HT-29 (cell line): ENCODE measurements at places on chromosomes 5 and 9. TPM values are rescaled to one million over a fixed set of nuclear protein-coding genes. Genes with fewer than 3 reads are reported as not detected.

DNA sequence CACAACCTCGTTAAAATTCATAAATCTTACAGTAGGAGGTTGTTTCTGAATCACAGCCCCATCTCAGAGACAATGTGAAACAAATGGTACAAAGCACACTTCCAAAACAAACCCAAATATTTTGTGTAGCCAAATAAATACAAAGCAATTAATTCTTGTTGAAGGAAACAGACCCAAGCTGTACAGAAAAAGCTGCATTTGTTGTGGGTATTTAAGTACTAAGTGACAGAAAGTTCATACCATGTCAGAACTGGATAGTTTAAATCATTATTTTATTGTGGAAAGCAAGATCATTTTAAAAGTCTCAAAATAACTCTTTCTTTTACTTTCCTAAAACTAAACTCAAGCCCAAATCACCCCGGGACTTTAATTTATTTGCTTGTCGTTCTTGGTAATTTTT lies 570.7 kb downstream of the ELAVL2 start:
- DNase-seq, result no peak

DNA sequence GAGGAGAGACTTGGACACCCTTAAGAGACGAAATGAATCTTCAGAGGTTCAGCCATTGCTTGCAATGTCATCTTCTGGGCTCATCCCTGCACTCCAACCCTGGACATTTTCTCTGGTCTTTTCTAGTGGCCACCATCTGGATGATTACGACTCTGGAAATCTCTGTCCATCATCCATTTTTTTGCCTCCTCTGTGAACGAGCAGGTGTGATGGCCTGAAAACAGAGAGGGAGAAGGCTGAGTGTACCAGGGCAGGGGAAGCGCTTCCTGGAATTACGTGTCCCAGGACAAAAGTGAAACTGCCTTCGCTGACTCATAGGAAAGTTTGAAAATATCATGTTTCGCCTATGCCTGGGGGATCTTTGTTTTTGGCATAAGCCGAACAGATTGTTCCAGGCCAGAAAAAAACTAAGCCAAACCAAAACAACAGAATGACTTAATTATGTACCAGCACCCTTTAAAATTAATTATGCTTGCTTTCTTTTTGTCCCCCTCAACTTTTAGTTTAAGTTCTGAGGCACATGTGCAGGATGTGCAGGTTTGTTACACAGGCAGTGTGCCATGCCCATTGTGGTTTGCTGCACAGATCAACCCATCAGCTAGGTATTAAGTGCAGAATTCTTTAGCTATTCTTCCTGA lies 31.9 kb downstream of the ANKRD33B start:
- DNase-seq, result peak; percentile 32

- no peak for DNase-seq
These were observed 52.4 kb downstream of the MEF2C start for GRCh38 chr5:88830567-88830966.

DNA sequence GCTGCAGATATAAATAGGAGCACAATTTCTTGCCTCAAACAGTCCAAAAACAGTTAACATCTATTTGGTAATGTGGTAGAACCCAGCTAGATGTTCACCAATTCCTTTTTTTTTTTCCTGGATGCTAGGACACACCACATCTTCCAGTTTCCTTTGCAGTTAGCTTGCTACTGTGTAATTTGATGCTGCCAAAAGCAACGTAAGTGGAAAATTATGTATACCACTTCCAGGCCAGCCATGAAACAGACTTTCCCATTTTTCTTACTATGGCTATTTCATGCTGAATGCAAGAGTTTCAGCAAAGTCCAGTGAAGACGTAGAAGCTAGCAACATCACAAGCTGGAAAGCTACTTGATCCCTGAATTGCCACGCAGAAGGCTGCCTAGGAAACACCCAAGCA lies 667.2 kb downstream of the TLE1 start:
- DNase-seq, result no peak

GRCh38 chr9:90188656-90189055 lies 454.0 kb downstream of the DIRAS2 start:
- no peak for DNase-seq

DNA sequence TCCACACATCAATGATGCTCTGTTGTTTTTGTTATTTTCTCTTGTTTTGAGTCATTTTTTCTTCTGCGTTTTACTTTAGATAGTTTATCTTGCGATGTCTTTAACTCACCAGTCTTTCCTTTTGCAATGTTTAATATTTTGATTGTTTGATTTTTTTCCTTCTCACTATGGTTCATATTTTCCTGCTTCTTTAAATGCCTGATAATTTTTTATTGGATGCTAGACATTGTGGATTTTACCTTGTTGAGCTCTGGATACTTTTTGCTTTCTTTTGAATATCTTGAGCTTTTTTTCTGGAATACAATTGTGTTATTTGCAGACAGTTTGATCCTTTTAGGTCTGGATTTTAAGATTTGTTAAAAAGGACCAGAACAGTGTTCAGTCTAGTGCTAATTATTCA lies 55.2 kb upstream of the GAS1 start:
- no peak for DNase-seq

DNA sequence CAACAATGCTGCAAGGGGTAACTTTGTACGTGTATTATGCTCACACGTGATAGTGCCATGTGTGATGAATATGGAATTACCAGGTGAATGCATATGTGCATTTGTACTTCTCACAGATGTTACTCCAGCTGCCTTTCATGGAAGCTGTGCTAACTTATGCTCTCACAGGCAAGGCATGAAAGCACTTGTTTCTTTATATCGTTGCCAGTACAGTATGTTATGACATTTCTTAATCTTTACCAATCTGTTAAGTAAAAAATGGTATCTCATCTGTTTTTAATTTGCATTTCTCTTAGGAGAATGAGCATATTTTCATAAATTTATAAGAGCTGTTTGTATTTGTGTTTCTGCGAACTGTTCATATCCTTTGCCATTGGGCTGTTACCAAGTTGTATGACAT lies 311.8 kb upstream of the DMRT1 start:
- no peak for DNase-seq

- no peak for DNase-seq
These were observed 47.1 kb upstream of the FYB1 start for GRCh38 chr5:39266442-39266841.

GRCh38 chr9:115425601-115426000 lies 307.6 kb upstream of the TNC start:
- DNase-seq, result no peak

DNA sequence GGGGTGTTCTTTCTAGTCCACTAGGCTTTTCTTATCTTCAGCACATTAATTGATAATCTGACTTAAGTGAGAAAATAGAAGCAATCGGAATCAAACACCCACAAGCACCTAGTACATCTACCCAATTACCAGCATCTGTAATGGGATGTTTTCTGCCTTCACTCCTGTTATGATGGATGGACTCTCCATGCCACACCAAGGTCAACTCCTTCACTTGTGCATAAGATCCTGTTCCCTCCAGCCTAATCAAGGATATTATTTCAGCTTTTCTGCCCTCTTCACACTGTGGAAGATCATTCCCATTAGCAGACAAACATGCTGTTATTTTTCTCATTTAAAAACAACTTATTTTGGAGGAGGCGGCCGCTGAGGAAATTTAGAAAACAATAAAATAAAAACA lies 162.0 kb upstream of the EDIL3 start:
- DNase-seq, result no peak

DNA sequence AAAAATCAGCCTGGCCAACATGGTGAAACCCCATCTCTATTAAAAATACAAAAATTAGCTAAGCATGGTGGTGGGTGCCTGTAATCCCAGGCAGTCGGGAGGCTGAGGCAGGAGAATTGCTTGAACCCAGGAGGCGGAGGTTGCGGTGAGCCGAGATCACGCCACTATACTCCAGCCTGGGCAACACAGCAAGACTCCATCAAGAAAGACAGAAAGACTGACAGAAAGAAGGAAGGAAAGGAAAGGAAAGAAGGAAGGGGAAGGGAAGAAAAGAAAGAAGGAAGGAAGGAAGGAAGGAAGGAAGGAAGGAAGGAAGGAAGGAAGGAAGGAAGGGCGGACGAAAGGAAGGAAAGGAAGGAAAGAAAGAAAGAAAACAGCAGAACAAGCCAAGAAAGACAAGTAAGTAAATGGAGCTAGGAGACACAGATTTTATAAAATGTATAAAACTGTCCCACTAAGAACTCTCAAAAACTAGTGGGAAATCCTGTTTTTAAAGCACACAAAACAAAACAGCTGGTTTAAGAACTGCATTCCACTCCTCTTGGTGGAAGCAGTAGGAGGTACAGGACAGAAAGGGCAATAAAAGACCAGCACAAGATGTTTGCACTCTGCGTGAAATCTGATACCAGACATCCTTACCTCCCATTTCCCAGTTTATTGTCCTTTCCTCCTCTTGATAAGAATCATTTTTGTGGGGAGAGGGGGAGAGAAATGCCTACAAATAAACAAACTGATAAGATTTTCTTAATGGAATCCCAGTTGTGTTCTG lies 46.7 kb downstream of the MYO10 start:
- peak; percentile 69 for DNase-seq

GRCh38 chr5:74360535-74361210 lies 279.9 kb downstream of the ENC1 start:
- DNase-seq, result no peak

GRCh38 chr5:87541676-87542075 lies 128.9 kb upstream of the CCNH start:
- no peak for DNase-seq

DNA sequence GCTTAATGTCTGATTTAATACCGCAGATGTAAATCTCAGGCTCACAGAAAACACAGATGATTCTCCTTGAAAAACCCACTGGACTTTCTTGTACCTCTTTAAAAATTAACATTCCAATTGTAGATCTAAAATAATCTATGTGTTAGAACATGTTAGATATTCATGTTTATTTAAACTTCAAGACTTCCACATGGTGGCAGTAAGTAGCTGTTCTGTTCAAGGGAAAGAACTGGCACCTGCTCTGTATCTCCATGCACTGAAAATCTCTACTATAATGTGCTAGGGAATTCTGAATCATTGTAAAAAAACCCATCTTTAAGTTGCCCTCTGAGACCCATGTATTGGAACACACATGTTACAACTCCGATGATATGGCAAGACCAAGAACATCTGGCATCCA lies 366.9 kb downstream of the DMRTA1 start:
- DNase-seq, result peak; percentile 36

DNA sequence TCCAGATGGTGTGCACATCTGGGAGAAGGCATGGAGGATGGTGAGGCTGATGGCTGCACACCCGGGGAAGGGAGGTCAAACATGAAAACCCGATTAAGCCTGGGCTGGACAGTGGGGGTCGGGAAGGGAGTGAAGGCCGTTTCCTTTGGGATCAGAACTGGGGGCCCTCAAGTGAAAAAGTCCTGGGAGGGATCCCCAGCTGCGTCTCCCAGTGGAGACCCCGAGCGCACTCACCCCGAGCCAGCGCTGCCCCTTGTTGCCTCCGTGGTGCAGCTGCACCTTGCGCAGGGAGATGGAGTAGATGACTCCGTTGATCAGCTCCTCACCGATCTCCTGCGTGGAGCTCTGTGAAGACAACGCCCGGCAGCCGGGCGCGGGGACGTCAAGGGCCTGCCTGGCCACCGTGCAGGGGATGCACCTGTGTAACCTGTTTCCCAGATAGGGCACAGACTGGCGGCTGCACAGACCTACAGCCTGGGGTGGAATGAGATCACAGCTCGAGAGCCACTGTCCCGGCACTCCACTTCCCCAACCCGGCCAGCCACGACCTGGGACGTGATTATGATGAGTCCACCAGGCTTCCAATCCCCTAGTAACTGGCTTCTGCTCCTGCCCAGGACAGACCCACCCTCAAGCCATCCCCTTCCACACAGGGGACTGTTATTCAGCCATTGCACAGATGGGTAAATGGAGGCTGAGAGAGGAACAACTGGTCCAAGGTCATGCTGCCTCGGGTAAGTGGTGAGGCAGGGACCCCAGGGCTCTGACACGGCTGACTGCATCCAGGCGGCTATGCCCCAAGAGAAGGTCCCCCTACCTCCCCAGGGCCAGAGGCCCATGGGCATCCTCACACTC lies 9.0 kb downstream of the RALGDS start:
- no peak for DNase-seq

GRCh38 chr5:73471654-73472053 lies 23.1 kb upstream of the FOXD1 start:
- DNase-seq, result no peak

- DNase-seq, result no peak
These were observed 300.1 kb downstream of the TMEM167A start for GRCh38 chr5:82777106-82777505.

DNA sequence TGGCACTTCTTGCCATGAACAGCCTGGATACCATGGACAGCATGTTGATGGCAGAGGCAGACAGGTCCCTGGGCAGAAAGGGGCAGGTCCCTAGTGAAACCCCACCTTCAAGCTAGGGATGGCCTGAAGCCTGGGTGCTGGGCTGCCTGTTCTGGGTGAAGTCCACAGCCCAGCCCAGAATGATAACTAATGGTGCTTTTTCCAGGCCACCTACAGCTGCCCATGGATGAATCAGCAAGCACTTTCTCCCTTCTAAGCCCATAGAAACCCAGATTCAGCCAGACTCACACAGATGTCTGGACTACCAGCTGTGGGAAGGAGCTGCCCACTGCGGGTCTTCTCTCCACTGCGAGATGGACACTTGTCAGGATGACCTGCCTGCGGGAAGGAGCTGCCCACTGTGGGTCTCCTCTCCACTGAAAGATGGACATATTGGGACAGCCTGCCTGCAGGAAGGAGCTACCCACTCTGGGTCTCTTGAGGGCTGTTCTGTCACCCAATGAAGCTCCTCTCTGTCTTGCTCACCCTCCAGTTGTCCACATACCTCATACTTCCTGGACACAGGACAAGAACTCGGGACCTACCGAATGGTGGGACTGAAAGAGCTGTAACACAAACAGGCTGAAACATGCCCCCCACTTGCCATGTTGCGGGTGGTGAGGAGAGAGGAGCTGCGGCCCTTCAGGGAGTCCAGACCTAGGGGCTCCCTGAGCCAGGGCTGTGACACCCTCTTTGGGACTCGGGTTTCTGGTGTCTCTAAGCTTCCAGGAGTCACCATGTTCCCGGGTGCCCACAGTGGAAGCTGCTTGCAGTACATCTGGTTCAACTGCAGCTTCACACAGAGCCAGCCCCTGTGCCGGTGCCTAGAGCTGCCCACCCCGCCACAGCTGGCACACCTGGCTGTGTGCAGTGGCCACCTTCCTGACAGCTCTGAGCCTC lies 60.7 kb upstream of the SYNPO start:
- DNase-seq, result no peak

DNA sequence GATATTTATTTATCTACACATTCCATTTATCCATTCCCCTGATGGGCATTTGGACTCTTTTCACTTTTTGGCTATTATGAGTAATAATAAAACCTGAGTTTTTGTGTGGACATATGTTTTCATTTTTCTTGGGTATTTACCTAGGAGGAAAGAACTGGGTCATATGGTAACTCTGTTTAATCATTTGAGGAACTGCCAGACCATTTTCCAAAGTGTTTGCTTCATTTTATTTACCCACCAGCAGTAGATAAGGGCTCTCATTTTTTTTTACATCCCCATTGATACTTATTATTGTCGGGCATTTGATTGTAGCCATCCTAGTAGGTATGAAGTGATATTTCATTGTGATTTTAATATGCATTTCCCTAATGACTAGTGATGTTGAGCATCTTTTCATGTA lies 7.7 kb upstream of the PTPDC1 start:
- no peak for DNase-seq

The FGF10 gene
- not detected in 2 replicates for total RNA-seq

The SPAG8 gene
- total RNA-seq, result 0.78 and 1.9 TPM in 2 replicates

The TAF11L3 gene
- not detected in 2 replicates for total RNA-seq

The SLC6A19 gene
- total RNA-seq, result not detected in 2 replicates

The ARHGEF39 gene
- 16.2 and 23.4 TPM in 2 replicates for total RNA-seq

The SPATA24 gene
- 3.8 and 10.4 TPM in 2 replicates for total RNA-seq

The GDA gene
- total RNA-seq, result 34.1 and 45.4 TPM in 2 replicates

The ANXA1 gene
- 171 and 192 TPM in 2 replicates for total RNA-seq
